ENCODE measurements at places on chromosomes 1 and 21.

DNA sequence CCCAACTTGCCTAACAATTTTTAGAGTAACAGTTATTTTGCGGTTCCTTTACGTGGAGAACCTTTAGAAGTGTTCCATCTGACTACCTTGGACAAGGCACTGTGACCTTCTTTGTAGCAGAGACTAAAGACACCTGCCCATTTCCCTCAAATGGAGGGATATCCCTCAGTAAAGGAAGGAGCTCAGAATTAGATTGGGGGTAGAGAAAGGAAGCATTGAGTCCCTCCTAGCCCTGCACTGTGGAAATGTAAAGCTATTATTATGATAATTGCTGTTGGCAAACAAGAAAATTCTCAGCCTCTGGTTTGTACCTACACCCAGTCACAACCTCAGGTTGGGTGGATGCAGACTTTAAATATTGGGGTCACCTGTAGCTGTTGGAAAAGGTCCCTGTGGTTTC, 72.6 kb upstream of the MACF1 start:
- no peak for DNase-seq

GRCh38 chr1:48082271-48082962, 85.2 kb upstream of the TRABD2B start:
- no peak for DNase-seq

DNA sequence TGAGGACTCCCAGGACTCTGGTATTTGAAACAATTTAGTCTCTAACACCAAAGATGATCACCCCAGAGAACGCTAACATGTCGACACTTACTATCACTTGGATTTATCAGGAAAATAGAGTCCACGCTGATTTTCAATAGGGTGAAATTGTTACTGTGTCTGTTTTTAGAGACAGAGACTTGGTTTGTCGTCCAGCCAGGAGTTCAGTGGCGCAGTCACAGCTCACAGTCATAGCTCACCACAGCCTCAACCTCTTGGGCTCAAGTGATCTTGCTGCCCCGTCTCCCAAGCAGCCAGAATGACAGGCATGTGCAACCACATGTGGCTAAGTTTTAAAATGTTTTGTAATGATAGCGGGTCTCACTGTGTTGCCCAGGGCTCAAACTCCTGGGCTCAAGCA, 5.3 kb downstream of the SSU72 start:
- DNase-seq = no peak

DNA sequence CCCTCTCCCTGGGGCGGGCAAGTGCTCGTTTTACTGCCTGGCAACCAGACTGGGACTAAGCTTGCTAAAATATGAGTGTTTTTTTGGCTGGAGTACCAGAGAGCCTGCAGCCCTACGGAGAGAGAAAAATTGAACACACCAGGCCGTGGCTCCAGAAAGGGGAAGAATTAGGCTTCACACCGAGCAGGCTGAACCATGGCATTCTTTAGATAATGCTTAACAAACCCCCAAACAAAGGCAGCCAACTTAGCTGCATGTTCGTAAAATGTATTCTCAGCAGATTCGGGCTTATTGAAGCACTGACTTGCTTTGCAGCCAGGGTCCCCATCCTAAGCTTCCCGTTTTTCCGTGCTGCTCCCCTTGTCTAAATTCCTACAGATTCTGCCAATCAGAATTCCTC, 76.6 kb downstream of the LMX1A start:
- no peak for DNase-seq

DNA sequence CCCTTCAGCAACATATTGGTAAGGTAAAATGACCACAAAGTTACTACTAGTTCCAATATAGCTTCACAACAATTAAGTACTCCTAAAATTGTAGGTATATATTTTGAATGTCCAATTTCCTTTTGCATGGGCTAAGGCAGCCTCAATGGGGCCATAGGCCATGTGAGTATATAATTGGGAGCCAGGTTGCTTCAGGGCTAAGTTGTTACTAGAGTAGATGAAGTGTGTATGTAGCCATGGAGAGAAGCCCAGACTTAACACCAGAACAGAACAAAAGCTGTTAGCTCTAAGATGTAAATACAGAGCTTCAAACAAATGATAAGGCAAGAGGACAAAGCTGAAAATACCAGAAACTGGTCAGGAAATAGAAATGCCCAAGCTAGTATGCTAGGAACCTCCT, 16.2 kb downstream of the ITGB3BP start:
- no peak for DNase-seq

DNA sequence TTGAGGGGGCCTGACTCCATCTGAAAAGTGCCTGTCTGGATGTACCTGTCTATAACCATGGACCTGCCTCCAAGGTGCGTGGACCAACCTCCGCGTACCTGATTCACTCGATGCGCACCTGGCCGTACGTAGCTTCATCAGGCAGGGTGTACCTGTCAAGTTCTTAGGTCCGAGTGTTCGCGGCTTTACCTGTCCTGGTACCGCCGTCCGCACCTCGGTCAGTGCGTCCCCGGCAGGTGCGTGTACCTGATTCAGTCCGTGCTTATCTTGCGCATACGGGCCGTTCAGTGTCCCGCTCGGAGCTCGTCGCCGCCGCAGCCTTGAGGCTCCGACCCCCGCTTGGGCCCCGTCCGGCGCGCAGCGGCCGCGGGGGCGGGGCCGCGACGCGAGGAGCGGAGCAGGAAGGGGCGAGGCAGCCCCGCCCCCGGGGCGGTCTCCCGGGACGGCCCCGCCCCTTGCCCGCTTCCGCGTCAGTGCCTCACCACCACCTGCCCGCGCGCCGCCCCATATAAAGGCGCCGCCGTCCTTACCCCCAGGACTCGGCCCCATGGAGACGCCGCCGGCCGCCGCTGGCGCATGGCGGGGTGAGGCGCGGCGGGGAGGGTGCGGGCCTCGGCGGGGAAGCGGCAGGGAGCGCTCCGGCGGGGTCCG, at the start of gene ZC3H12A:
Gene ZC3H12A (plus strand): TSS at position 535 of the 651 bp plus-strand sequence. CDS start 917 bp downstream, outside the sequence.
- peak; percentile 83 for DNase-seq

GRCh38 chr21:33196941-33197374, 32.8 kb upstream of the IFNAR2 start:
- DNase-seq = peak; percentile 73

DNA sequence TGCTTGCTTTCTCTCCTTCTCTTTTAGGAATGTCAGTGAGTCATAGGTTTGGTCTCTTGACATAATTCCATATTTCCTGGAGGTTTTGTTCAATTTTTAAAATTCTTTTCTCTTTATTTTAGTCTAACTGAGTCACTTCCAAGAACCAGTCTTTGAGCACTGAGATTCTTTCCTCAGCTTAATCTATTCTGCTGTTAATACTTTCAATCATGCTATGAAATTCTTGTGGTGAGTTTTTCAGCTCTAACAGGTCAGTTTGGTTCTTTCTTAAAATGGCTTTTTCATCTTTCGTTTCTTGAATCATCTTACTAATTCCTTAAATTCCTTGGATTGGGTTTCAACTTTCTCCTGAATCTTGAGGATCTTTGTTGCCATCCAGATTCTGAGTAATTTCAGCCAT, 321.0 kb downstream of the PTBP2 start:
- no peak for DNase-seq

DNA sequence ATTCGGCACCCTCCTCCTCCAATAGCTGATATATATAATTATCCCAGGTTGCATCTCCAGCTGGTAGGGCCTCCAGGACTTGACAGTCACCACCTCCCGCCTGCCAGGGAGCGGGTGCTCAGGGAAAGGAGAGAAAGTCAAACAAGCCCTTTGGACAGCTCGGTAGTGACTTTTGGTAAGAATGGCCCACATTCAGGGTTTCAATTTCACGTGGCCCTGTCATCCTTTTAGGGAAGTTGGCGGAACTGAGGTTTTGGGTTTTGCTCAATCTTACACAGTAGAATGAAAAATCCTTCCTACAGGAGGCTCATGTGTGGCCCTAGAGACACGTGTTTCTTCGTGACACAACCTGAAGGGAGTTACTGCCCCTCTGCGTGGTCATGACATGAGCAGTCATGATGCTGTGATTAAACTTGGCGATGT, 44.2 kb downstream of the CAPN8 start:
- DNase-seq = no peak

- no peak for DNase-seq
These were observed 282.4 kb downstream of the TM2D1 start for GRCh38 chr1:61442544-61442943.

DNA sequence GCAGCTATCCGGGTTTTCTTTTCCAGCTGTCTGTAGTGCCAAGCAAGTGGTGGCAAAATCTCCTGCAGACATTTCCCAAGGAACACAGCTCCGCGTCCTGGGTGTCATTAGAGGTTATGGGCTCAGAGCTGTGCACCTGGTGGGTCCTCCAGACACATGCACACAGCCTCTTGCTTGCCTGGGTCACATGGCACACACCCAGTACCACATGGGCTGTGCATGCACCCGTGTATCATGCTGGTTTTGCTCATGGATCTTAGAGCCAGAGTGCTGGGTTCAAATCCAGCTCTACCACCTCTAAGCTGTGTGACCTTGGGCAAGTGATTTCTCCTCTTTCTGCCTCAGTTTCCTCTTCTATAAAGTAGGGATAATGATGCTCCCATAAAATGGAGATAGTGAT, 61.7 kb downstream of the ALPL start:
- DNase-seq = no peak

- no peak for DNase-seq
These were observed 75.9 kb upstream of the CACYBP start for GRCh38 chr1:174923820-174924219.

DNA sequence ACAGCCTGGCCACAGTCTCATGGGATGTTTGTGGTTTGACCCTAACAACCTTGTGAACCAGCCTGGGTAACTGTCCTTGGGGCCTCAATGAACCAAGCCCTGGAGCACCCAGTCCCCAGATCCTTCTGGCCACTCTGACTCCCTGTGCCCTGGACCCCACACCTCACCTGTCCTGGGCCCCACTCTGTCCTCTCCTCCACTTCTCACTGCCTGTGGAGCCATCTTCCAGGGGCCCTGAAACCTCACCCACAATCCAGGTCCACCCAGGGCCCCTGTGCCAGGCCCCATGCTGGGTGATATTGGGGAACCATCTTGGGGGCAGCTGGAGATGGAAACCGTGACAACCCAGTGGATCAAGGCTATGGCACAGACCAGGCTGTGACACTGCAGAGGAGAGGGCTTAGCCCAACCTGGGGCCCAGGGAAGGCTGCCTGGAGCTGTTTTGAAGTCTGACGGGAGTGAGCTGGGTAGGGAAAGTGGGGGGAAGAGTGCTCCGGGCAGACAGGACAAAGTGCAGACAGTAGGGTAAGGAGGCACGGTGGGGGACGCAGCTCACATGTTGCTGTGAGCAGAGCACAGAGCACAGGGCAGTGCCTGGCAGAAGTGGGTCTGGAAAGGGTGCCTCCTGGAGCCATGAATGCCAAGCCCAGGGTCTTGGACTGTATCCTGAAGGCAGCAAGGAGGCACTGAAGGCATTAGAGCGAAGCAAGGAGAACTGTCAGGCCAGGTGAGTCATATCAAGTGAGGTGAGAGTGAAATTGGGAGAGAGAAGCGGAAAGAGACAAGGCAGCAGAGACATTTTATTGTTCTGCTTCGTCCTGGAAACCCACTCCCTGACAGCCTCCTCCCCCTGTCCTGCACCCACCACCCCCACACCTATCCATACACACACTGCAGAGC, 12.1 kb upstream of the LRP8 start:
- no peak for DNase-seq

DNA sequence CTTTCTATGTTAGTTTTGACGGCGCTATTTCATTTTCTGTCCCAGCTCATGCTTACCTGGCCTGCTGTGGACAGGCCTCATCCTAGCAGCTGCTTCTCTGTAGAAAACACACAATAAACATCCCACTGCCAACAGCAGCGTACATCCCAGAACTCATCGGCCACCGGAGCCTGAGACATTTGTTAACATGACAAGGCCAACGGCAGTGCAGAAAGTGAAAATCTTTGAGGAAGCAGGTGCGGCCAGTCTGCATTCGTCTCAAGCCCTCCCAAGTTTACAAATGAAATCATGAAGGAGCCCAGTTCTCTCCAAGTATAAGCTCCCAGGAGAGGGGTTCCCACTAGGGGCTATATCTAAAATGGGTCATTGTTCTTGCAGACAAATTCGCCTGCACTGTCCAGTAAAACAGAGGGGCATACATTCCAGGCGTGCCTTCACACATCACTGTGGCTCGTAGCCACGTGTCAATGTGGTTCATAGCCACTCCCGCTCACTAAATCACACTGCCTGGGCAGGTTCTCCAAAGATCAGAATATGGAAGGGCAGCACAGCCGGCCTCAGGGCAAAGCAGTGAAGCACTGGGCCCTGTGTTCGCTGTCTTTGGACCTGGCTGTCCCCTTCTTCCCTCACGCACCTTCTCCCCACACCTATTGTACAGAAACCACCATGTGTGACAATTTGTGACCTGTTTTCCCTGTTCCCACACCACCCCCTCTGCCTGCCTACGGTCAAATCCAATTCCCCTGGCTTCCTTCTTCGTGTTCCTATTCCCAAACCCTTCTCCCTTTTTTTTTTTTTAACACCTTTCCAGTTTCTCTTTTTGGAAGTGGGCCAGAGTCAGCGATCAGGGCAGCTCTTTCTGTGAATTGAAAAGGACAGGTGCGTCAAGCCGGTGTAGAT, 27.0 kb upstream of the ABCG1 start:
- DNase-seq = no peak

DNA sequence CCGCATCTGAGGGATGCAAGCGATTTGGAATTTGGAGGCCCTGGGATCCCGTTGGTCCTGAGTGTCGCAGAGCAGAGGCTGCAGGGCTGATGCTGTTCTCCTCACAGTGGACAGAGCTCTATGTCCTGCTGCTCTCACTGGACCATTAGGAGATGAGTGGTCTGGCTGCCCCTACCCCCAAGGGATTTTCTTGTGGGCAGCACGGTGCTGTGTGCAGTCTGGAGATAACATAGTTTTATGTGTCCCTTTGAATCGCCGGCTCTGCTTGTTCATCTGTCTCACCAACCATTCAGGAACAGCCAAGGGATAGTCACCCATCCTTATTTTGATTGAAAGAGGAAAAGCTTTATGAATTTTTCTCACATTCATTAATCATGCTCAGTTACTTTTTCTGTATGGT, 49.9 kb downstream of the CHRM3 start:
- DNase-seq = no peak

GRCh38 chr21:28900481-28900880, 92.2 kb downstream of the LTN1 start:
- DNase-seq = no peak

GRCh38 chr1:38327559-38327973, 281.0 kb upstream of the POU3F1 start:
- no peak for DNase-seq

GRCh38 chr1:32749332-32749731, 46.8 kb upstream of the SYNC start:
- no peak for DNase-seq

GRCh38 chr1:44777969-44778635, 2.8 kb downstream of the RPS8 start:
- DNase-seq = no peak

DNA sequence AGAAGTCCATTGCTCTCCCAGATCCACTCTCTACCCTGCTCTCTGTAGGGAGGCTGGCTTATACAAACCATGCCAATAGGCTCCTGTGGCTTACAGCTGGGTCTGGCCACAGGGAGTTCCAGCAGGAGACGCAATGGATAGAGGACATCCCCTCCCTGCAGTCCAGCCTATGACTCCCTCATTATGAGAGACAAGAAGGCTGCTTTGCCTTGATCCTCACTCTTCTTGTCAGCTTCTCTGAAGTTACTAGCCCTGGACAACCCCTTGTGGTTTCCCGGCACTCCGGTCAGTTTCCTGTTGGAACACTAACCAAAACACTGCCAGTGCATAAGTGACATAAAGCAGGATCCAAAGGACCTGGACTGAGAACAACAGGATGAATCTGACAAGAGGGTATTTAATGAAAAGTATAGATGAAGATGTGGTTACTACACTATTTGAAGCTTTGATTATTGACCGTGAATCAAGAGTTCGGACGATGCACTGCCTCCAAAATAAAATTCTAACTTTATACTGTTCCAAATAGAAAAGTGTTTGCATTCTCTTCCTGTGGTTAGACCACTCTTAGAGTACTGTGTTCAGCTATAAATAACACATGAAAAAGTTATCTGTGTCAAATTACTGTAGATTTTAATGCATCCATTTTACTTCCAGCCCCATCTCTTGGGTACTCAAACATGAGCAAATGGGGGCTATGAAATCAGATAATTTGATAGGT, 32.7 kb upstream of the ZNF326 start:
- DNase-seq = no peak

Measured in WTC11 (cell line).